ENCODE measurements at places on chromosomes 12 and 14.

DNA sequence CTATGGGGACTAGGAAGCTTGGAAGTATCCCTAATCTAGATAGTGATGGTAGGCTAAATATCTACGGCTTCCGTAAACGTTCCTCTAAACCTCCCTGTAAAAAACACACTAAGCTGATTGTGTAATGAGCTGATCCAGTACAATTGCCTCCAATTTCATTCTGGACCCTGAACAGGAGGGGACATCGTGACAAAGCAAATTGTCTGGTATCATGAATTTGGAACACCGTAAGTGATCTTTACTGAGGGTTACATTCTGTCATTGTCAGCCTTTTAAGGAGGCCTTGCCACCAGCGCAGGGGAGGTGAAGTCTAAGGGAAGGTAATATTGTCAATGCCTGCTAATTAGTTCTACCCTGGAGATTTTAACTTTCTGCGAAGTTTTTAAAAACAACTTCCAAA lies 487 bp upstream of the MGST1 start:
- DNase-seq = no peak

- DNase-seq = no peak
Observed at GRCh38 chr12:98388126-98388525, 127.3 kb upstream of the TMPO start.

DNA sequence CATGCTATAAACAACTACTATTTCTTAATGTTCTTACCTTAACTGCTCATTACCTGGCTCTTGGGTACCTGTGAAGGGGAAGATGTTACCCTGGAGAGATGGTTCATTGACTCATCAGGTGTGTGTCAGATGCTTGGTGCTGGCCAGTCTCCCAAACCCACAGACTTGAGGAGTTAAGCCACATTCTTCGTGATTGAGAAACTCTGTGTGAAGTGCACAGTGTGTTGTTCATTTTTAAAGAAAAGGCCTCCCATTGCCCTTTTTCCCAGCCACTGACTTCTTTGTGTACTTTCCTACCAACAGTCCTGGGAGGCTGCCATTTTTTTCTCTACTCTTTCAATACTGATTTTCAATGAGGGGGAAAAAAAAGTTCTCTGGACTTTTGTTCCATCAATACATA lies 3.2 kb downstream of the MGST1 start:
- DNase-seq = peak; percentile 74

DNA sequence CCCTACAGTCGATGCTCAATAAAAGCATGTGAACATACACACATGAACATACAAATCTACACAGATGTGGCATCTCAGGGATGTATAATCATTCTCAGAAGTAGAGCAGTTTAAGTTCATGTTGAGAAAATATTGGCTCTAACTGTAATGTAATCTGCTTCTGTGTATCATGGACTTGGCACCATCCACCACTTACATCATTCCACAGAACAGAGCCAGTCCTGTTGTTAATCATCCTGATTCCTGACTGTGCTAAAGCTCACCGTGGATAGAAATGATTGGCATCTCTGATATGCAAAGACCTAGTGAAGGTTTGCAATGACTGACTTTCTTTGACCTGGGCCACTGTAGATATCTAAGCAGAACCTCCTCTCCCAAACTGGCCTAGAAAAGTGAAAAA lies 1141.3 kb downstream of the BCL11B start:
- DNase-seq = no peak

- DNase-seq = no peak
Observed at GRCh38 chr14:105091517-105092170, 26.4 kb upstream of the GPR132 start.

GRCh38 chr12:57162553-57163125 lies 15.2 kb upstream of the LRP1-AS start:
- peak; percentile 60 for DNase-seq

GRCh38 chr12:3304436-3305165 lies 186.4 kb upstream of the PRMT8 start:
- DNase-seq = no peak

GRCh38 chr14:78933948-78934524 lies 763.9 kb downstream of the NRXN3 start:
- no peak for DNase-seq
